ENCODE measurements at places on chromosomes 12 and 14.

- peak; percentile 96 for DNase-seq
Observed at GRCh38 chr12:53220694-53221202, 11.3 kb downstream of the RARG start.

DNA sequence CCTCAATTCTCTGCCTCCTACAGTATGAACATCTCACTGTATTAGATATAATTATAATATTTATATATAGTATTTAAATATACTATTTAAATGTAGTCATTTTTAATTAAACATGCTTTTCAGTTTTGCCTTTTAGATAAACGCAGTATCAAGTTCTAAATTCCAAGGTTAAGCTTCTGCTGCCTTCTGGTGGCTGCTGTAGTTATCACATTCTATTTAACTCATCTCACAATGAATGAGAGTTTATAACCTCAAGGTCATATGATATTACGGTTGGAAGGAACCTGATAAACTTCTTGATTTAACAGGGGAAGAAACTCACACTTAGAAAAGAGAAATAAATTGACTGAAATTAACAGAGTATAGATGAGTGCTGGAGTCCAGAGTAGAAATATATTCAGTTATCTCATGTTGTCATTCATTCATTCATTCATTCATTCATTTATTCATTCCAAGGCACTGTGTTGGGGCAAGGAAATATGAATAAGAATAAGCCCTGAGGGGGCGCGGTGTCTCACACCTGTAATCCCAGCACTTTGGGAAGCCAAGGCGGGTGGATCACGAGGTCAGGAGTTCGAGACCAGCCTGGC lies 31.9 kb downstream of the GUCY2C start:
- no peak for DNase-seq

GRCh38 chr14:68703093-68703492 lies 89.8 kb downstream of the ZFP36L1 start:
- no peak for DNase-seq

- no peak for DNase-seq
Observed at GRCh38 chr12:67885375-67886169, 103.7 kb upstream of the IFNG-AS1 start.

GRCh38 chr14:63663428-63664341 lies 22.0 kb upstream of the WDR89 start:
- no peak for DNase-seq

DNA sequence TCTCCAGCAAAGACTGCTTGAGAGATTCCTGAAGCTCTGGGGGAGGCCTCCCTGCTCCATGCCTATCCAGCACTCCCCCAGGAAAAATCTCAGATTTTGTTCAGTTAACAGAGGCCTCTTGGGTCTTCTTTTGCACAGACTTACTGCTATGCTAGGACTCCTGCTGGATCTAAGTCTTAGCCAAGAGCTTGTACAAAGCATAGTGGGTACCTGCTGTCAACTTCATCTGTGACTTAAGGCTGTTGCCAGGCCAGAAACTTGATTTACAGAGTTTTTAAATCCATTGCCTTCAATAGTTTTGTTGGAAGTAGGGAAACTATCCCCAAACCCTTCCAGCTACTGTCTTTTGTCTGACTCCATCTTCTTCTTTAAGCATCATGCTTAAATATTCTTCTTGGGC lies 140.5 kb downstream of the SMOC1 start:
- DNase-seq = no peak

DNA sequence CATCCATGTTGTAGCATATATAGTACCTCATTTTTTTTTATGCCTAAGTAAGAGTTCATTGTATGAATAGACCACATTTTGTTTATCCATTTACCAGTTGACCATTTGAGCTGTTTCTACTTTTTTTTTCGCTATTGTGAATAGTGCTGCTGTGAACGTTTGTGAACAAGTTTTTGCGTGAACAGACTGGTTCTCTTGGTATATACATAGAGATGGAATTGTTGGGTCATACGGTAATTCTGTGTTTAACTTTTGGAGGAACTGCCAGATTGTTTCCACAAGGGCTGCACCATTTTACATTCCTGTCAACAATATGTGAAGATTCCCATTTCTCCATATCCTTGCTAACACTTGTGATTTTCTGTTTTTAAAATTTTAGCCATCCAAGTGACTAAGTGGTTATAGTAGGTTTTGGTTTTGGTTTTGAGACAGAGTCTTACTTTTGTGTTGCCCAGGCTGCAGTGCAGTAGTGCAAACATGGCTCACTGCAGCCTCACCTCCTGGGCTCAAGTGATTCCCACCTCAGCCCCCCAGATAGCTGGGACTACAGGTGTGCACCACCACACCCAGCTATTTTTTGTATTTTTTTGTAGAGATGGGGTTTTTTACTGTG lies 68.3 kb upstream of the AMN start:
- DNase-seq = no peak

DNA sequence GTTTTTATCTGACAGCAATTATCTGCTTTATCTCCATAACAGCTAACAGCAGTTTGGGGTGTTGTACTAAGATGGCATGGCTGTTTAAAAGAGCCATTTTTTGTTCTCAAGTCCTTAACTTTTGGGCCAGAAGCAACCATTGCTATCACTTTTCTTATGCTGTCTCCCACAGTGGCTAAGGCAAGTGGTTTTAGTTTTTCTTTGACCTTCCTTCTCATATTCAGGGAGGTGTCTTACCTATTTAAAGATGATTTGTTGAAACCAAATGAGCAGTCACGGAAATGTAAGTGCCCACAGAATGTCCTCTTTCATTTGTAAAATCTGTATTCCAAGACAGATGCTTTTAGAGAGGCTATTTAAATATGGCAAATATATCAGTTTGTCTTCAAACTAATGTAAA lies 96.8 kb upstream of the USP15 start:
- DNase-seq = no peak

DNA sequence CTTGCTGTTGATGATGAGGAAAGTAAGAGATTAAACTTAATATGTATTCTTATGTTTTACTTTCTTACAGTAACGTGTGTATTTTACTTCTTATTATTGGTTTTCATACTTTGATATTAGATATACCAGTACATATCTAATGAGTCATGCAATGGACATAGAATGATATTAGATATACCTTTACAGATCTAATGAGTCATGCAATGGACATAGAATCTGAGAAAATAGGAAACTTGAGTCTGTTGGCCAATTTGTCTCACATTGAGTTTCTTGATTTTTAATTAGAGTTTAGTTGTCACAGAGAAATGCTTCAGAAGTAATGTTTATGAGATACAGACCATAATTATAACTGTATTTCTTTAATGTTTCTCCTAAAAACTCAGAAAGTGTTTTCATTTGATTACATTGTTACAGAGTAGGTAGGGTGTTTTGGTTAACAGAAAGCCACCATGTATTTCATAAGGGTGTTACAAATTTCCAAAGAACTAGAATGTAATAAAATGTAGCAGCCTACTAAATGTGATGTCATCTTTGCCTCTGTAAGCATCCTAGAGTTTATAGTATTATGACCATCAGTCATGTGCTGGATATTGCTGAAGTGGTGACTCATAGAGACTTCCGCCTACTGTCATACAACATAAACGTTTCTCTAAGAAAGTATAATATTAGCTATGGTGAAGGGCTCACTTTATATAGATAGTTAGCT lies 3.0 kb downstream of the GAS2L3 start:
- no peak for DNase-seq

GRCh38 chr12:99259040-99259934 lies 388.3 kb upstream of the GARIN6 start:
- peak; percentile 40 for DNase-seq

GRCh38 chr14:22422238-22422637 lies 166.8 kb downstream of the DAD1 start:
- no peak for DNase-seq

DNA sequence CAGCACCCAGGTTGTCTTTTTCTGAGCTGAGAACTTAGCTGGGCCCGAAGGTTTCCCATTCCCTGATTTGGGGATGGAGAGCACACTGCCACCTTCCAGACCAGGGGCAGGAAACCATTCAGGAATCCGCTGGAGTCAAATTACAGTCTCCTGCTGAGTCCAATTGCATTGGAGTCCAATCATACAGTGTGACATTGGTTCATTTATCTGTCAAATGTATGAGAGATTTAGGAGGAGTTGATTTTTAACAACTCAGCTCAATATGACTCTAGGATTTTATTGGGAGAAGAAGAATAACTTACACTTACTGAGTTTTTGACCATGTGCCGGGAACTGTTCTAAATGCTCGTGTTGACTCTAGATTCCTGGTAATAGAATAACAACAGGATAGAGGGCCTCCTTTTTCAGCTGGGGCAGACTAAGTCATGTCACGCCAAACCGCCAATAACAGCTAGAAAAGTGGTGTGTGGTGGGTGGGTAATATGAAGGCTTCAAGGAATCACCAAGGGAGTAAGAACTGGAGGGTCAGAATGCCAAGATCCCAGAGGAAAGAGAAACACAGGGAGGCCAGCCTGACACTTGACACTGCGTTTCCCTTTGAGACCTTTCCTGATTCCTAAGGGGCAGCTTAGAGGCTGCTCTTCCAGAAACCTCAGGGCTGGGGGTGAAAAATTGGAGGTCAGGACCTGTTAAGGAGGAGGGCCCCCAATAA lies 11.5 kb downstream of the SYNDIG1L start:
- DNase-seq = no peak

DNA sequence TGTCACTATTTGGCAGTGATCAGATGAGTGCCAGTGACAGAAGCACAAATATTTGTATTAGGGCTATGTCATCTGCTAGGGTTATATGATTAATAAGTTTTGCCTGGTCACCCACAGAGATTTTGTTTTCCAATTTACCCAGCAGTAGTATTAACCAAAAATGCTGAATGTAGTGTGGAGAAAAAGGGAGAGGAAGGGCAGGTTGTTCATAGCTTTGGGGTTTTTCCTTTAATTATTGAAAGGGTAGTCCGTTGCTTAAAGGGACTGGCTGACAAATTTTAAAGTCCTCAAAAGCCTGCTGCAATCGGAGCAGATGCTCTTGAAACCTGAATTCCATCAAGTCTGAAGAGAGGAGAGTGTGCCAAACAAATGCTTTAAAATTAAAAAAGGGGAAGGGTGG lies 237.9 kb upstream of the CCDC196 start:
- no peak for DNase-seq

DNA sequence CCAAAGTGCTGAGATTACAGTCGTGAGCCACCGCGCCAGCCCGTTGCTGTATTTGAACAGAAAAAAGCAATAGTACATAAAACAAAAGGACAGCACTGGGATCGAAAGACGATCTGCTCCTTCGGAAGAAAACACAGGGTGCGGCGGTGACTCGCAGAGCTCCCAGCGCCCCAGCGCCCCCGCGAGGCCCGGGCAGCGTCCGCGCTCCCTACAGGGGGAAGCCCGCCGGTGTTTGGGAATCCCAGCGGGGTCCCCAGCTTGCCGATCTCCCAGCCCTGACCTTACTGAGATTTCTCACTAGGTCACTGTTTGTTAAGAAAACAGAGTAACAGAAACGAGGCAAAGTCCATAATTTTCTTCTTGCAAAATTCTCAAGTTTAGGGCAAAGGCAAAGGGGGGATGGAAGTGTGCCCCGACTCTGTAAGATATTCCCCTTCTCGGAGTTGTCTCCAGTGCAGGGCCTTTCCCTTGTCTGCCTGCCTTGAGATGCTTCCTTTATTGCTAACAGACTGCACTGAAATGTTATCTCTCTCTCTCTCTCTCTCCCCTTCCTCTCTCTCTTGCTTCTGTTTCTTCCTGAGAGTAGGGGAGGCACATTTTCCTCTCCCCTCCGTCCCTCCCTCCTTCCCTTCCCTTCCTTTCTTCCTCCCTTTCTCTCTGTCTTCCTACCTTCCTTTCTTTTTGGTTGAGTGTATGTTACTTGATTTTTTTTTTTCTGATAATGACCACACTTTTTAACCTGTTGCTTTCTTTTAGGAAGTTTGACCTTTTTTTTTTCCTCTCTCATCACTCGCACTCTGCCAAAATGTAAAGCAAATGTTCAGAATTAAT lies 91.9 kb downstream of the TMEM30B start:
- peak; percentile 56 for DNase-seq

DNA sequence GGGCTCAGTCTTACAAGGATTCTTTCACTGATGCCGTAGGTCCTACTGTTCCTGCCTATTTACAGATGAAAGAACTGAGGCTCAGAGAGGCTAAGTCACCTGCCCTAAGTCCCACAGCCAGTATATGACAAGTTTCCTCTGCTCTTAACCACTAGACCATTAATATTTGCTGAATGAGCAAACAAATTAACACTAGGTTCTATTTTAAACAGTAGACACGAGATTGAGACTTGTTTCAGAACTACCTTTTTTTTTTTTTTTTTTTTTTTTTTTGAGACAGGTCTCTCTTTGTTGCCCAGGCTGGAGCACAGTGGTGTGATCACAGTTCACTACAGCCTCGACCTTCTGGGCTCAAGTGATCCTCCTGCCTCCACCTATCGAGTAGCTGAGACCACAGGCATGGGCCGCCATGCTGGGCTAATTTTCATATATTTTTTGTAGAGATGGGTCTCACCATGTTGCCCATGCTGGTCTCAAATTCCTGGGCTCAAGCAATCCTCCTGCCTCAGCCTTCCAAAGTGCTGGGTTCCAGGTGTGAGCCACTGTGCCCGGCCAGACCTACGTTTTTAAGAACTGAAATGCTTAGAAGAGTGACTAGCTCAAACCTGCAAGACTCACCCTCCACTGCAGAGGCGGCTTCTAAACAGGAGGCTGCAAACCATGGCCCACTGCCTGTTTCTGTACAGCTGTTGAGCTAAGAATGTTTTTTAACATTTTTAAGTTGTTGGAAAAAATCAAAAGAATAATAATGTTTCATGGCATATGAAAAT lies 12.9 kb downstream of the SYNE3 start:
- no peak for DNase-seq

- DNase-seq = no peak
Observed at GRCh38 chr12:4816744-4817525, 92.8 kb upstream of the KCNA1 start.

GRCh38 chr12:123363390-123363739 lies 1.3 kb downstream of the SBNO1 start:
- DNase-seq = no peak

DNA sequence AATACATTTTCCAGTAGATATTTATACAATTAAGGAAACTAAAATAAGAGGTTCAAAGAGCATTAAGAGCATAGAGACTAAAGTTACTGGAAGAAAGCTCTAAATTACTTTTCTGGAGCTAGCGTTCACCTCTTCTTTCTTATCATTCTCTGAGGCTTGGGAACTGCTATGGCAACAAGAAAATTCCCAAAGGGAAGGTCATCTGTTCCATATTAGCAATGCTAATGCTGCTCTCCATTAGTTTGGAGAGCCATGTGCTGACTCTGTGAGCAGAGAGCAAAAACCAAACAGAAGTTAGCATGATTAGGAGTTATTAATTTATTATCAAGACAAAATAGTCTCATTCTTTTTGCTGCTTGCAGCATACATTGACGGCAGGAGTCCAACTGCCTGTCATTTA lies 143.1 kb upstream of the SLC16A7 start:
- no peak for DNase-seq
